BJ (cell line): ENCODE measurements at places on chromosomes 5 and 9.

- DNase-seq = no peak
These were observed at the start of gene PTPRD for GRCh38 chr9:10612641-10613398. TSS of gene PTPRD (minus strand) at chr9:10613002.

GRCh38 chr9:113581865-113582697 lies 118.6 kb downstream of the RGS3 start:
- DNase-seq = no peak

DNA sequence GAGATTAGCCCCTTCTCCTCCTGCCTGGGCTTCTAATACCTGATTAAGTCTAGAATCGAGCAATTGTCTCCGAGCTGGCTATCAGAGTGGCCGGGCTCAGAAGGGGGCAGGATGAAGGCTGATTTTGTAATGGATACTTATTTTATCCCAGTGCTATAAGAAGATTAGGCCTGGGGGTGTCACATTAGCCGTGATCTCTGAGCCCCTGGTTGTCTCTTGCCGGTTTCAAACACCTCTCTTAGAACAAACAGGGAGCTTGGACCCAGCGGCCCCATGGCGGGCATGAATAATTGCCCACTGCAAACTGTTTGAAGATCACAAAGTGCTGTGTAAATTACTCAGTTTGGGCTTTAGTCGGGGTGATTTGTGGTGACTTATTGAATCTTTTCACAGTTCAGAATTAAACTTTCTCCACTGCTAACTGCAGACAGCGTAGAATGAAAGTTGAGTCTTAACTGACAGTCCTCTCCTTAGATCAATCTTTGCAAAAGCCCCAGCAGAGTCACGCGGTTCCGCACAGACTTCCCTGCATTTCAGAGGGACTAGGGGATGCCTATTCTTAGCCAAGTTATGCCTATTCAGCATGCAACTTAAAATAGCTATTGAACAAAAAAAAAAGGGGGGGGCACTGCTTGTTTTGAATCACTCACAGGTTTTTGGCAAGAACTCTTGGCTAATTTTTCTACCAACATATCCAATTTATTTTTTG lies 200.6 kb upstream of the IRX1 start:
- no peak for DNase-seq

DNA sequence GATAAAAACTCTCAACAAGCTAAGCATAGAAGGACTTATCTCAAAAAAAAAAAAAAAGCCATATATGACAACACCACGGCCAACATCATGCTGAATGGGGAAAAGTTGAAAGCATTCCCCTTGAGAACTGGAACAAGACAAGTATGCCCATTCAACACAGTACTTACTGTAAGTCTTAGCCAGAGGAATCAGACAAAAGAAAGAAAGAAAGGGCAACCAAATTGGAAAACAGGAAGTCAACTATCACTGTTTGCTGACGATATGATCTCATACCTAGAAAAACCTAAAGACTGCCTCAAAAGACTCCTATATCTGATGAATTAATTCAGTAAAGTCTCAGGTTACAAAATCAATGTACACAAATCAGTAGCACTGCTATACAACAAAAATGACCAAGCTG lies 24.6 kb upstream of the PTGER4 start:
- DNase-seq = no peak

DNA sequence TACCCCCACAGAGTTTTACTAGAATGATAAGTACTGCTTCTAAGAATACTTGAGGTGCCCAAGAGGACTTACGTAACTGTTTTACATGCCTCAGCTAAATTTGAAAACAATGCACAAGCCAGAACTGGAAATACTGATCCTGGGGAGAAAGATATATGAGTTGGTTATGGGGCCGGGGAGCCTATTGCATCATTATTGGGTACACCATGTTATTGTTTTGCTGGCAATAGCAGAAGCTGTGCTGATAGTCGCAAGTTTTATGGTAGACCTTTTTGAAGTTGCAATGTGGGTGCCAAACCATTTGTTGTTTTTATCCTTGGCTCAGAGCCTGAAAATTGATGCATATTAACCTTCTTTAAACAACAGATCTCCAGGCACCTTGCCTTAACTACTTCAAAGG lies 108.4 kb upstream of the DHFR start:
- no peak for DNase-seq

DNA sequence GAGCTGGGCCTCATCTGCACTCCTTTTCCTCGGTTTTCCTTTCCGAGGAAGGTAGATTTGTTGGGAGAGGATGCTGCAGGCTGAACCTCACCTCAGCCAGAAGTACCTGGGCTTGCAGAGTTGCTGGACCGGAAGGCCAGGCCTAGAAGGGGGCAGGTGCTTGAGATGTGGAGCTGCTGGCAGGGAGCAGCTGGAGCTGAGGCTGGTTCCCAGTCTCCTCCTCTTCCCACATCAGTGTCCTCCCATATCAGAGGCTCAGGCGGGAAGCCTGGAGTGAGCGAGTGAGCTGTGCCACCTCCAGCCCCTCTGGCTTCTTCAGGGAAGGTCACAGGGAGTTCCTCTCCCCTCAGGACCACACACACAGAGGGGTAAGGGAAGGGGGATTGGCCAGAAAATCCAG lies 259.4 kb downstream of the GADD45G start:
- no peak for DNase-seq

DNA sequence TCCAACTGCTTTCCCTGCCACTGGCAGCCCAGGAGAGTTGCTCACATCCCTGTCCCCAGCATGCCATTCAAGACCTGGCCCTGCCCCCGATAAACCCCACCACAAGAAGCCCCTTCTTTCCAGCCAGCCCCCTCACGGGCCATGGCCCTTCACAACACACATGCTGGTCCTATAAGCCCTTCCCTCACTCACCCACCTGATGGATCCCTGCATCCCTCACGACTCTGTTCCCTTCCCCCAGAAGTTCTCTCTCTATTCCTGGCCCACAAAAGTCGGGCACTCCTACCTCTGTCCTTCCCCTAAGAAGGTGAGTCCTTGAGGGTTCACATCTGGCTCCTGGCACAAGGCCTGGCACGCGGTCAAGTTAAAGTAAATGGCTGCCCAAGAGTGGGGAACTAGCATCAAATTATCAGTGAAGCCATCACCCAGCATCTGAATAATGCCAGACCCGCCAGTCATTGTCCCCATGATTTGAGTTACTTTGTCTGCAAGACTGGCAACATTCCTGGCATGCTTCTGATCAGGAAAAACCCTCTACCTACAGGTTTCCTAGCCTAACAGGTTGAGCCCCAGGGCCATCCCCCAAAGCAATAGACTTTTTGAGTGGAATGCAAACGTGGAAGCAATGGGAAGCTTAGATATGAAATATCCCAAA lies 65.9 kb downstream of the CRB2 start:
- no peak for DNase-seq

DNA sequence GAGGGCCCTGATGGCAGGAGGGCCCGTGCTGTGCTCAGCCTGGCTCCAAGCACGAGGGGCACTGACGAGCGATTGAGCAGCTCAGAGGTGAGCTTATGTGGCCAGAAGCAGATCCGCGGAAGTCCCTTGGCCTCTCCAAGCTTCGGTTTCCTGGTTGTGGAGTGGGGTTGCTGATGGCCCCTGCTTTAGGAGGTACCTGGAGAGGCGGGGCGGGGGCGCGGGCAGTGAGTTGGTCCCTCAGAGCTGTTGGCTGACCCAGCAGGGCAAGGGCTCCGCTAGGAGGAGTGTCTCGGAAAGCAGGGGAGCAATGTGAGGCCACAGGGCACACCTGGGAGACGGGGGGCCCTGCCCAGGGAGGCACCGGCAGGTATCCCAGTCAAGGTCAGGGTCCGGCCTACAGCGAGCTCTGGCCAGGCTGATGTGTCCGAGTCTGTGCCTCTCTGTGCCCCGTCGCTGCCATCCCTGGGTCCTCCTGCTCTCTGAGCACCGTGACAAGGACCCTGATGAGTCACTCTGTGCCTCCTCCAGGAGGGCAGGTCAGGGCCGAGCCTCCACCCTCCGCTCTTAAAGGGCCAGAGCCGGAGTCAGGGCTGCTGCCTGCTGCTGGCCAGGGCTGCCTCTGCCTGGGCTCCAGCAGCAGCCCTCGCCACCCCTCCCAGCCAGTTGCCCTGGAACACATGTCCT lies 14.8 kb downstream of the NCS1 start:
- no peak for DNase-seq

DNA sequence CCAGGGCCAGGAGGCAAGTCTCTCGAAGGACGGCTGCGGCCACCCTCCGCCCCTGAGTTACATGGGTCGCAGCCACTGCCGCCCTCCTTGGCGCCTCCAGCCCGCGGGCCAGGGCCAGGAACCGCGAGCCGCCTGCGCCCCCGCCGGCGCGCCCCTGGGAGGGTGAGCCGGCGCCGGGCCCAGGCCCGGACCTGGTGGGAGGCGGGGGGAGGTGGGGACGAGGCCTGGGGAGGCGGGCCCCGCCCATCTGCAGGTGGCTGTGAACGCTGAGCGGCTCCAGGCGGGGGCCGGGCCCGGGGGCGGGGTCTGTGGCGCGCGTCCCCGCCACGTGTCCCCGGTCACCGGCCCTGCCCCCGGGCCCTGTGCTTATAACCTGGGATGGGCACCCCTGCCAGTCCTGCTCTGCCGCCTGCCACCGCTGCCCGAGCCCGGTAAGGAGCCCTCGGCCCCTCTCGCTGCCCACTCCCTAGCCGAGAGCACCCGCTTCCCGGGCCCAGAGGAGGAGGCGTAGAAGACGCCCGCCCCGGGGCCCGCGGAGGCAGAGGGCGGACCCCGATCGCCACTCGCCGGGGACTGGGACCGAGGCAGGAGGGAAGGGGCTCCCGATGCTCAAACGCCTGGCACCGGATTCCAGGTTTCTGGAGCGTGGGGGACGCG lies at the start of gene ASS1:
Gene ASS1 (plus strand): TSS at position 397 of the 657 bp plus-strand sequence. CDS start 7,268 bp downstream, outside the sequence.
- no peak for DNase-seq
